Stimulated activated CD4-positive, alpha-beta T cell treated with anti-CD3 and anti-CD28 coated beads, TNF-alpha, amount 100 ng/mL, for 4 hours (primary cell): ENCODE measurements at places on chromosomes 2 and 18.

- no peak for DNase-seq
Measured at GRCh38 chr2:159108181-159108893, 139.9 kb downstream of the TANC1 start.

GRCh38 chr18:66495844-66496243 is 108.0 kb downstream of the CDH19 start:
- DNase-seq: no peak

DNA sequence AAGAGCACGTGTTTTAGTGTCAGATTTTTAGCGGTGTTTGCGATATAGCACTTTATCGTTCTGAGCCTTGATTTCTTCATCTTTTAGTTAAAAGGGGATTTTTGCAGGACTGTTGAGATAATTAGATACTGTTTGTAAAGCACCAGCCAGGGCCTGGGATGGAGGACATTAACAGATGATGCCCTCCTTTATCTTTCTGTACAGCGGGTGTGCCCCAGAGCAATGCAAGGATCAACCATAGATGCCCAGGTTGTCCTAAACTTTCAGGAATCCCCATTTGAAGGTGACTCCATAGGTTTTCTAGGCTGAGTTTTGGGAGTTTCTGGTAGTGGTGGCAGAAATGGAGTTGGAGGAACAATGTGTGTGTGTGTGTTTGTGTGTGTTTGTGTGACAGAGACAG is 97.0 kb upstream of the SPRED2 start:
- no peak for DNase-seq

DNA sequence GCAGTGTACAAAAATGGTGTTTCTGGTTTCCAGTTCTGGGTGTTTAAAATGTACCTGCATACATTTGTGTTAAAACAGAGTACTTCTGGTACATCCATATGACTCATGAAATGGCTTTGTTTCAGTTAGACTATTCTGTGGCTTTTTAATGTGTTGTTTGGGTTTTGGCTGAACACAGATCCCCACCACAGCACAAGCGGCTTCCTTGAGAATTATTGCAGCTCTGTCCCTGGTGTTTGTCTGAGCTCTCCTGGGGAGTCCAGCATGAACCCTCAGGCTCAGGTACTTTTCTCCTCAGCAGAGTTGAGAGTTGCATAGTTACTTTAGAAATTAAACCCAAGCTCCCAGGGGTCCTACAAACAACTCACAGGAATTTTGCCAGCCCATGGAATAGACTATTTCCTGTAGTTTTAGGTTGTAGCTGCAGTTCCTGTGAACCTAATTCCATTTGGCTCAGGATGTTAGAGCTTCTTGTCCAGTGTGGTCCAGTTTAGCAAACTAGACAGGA is 64.8 kb upstream of the EML6 start:
- DNase-seq: no peak

- DNase-seq: no peak
Measured at GRCh38 chr2:128485761-128486639, 167.3 kb upstream of the HS6ST1 start.

DNA sequence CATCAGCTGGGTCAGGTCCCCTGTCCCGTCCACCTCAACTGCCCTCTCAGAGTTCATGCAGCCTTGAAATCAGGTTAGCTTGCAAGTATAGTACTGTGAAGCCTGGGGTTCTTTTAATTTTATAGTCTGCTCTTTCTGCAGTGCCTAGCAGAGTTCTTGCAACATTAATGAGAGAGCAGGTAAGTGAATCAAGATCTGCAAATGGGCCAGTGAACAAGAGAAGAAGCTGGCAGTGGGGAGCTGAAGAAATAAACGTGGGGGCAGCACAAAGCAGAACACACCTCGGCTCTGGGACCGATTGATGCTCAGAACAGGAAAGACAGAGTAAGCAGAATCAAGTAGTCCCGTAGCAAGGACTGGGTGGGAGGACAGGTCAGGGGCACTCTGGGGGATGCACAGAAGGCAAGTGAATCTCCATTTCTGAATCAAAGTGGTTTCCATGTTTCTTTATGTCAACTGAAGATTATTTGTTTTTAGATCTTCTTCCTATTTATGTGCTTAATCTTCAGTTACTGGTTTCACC is 675.5 kb downstream of the RNF144A start:
- DNase-seq: no peak

GRCh38 chr2:66427300-66427699 is 7.6 kb upstream of the MEIS1 start:
- no peak for DNase-seq

DNA sequence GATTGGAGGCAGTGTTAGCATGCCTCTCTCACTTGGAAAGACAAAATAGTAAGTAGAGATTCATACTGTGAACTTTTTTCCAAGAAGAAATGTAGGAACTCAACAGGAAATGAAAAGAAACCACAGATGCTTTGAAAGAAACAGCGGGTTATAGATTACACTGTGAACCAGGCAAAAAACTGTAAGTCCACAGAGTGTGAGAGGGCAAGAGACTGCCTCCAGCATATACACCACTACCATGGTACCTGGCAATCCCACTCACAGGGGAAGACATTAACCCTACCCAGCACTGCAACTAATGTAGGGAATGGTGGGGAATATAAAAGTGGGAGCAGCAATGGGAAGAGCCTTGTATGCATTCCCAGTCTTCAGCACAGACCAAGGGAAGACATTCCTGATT is 150.6 kb upstream of the GALNT5 start:
- no peak for DNase-seq

DNA sequence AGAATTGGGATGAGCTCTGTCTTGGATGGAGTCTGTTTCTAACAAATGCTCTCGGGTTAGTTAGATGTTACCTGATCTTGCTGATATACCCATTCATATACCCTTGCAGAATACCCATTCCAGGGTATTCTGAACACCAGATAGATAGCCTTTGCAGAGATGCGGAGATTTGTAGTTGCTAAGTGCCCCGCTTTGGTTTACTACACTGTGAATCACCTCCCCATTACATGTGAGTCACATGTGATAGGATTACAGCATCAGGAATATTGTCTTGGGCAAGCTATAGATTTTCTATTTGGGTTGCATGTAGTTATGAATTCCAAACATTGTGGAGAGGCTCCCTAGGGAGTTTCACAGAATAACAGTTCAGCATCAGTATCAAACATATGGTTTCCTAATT is 3.8 kb downstream of the VSNL1 start:
- DNase-seq: no peak

DNA sequence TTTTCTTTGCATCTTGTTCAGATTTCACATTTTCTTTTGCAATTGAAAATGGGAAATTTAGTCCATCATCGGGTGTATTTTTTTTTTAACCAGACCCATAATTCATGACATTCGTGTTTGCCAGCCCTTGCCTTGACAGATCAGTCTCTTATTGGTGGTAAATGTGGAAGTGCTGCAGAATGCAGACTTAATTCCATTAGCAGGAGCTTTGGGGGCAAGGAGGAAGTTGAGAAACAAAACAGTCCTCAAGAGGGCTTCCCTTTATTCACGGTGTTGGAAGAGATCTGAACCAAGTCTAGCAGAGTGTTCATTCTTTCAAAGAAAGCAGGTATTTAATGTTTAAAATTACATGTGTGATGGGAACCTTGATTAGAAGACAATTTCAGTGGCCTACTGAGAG is 16.6 kb upstream of the RPE start:
- DNase-seq: no peak

DNA sequence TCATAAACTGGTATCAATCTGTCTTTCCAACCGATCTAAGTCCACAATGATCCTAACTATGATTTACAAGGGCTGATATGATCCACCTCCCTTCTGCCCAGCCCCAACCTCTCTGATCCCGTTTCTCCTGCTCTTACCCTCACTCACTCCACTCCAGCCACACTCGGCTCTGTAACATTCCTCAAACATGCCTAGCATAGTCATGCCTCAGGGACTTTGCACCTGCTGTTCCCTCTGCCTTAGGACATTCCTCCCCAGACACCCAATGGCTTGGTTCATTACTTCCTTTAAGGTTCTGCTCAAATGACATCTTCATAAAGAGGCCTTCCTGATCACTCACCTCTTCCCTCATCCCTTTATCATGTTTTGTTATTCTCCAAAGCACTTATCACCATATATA is 9.2 kb downstream of the DUSP11 start:
- DNase-seq: no peak

- DNase-seq: no peak
Measured at GRCh38 chr2:104944495-104944894, 90.6 kb downstream of the POU3F3 start.

- DNase-seq: no peak
Measured at GRCh38 chr2:24482972-24483300, 8.1 kb upstream of the NCOA1 start.

DNA sequence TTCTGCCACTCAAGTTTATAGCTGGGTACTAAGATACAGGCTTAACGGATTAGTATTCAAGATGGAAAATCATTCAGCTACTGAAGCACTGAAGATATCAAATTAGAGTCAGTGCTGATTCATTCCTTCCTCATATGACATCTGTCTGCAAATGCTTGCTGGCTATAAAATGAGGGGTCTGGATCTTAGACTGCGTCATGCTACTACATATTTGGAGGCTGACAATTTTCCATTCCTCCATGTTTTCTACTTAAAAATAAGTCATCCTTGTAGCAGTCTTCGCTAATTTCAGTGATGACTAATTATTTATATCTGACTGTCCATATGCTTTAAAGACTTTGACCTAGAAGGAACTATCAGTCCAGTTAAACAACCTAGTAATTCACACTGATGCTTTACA is 233.4 kb downstream of the RIT2 start:
- no peak for DNase-seq

GRCh38 chr2:146258071-146258470 is 1586.8 kb upstream of the ACVR2A start:
- no peak for DNase-seq
